ENCODE measurements at places on chromosomes 12 and 14. TPM values are rescaled to one million over a fixed set of nuclear protein-coding genes. Genes with fewer than 3 reads are reported as not detected.

Gene IFNG-AS1
- not detected for total RNA-seq

Gene NTS
- total RNA-seq = not detected

Gene PCK2
- total RNA-seq = 238 TPM

Gene MSRB3
- 24.2 TPM for total RNA-seq

Gene SDSL
- 14.1 TPM for total RNA-seq
